ENCODE measurements at places on chromosomes 4 and X.
A peak's percentile ranks its signal among the peaks of the same experiment; 100 is the strongest.

- ATAC-seq = no peak
Observed at GRCh38 chr4:168164045-168164444, 71.7 kb downstream of the ANXA10 start.

- no peak for ATAC-seq
Observed at GRCh38 chr4:158285429-158286216, 75.3 kb downstream of the TMEM144 start.

- ATAC-seq = peak; percentile 31
Observed at GRCh38 chr4:41935652-41936021, 408 bp downstream of the TMEM33 start.

DNA sequence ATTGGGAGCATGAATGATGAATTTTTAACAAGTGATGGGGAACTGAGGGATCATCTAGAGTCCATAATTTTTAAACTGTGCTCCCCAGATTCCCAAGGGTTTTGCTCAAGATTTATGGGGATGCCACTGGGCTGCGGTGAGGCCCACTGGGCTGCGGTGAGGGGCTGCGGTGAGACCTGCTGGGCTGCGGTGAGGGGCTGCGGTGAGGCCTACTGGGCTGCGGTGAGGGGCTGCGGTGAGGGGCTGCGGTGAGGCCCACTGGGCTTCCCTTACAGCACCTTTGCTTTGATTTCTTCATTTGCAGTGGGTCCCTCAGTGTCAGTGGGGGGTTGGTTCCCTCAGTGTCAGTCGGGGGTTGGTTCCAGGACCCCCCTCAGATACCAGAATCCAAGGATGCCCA, 47.4 kb upstream of the ATOH1 start:
- no peak for ATAC-seq

DNA sequence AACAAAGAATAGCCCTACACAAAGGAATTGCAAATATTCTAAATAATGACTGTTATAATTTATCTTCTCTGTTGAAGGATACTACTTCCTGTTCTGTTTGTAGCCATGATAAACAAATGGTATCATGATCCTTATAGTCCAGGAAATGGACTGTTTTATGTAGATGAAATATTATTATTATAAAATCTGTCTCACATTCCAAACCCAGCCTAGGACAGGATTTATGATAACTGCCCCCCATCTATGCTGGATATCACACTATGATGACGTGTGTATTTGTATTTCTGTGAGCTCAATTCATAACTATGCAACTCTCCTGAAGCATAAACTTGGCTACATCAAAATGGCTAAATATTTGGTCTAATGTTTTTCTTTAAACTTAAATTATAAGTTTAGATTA, 21.3 kb downstream of the DMD start:
- no peak for ATAC-seq

- ATAC-seq = no peak
Observed at GRCh38 chr4:155787113-155787710, 28.4 kb downstream of the GUCY1B1 start.

DNA sequence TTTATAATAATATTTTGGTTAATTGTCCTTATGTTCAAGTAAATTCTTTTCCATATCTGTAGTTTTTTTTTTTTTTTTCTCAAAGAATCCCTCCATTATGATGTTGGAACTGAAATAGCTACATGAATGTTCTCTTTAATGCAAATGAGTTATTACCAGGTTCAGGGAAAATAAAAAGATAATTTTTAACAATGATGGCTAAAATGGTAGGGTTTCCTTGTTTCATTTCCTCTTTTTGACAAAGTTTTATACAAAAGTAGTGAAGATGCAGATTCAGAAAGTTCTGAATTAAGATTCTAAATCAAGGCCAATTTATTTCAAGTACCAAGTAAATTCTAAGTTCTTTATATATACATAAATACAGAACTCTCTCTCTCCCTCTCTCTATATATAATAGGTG, 779.0 kb upstream of the INTU start:
- no peak for ATAC-seq

GRCh38 chr4:6749340-6750171, 33.0 kb upstream of the KIAA0232 start:
- ATAC-seq = no peak

DNA sequence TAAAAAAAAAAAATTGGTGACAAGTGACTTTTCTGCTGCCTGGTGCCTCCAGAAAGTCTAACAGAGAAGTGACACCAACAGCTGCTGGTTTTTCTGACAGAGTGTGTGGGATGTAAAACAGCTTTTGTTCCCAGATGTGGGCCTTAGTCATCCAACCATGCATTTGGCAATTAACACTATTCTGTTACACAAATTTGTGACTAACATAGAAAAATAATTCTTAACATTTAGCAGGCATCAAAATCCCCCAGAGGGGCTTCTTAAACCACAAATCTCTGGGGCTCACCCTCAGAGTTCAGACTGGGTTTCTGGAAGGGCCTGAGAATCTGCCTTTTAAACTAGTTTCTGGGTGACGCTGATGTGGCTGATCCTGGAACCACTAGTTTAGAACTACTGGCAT, 100.5 kb upstream of the PCDH7 start:
- ATAC-seq = no peak

DNA sequence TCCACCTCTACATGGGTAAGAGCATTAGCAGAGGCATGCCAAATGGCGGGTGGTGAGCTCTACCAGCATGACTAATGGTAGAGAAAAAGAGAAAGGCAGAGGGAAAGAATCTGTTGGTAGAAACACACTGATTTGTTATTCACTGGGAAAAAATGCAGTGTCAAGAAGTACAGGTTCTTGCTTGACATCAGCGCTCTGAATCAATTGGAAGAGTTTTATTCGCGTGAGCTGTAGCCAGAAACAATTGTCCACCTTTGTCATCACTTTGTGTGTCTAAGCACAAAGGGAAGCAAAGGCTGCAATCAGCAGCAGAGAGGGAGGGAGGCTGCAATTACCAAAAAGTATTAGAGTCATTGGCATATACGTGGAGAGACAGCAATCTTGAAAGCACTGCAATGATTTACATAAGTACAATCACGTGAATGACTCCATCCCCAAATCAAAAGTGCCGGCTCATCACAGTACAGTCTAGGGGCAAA, 67.7 kb upstream of the HS3ST1 start:
- peak; percentile 68 for ATAC-seq

GRCh38 chr4:179755322-179755721, 2313.1 kb upstream of the AGA start:
- no peak for ATAC-seq

Data from activated CD4-positive, CD25-positive, alpha-beta regulatory T cell treated with anti-CD3 and anti-CD28 coated beads, Interleukin-2, amount 50 U/mL, for 24 hours (primary cell).